Stimulated activated CD4-positive, alpha-beta T cell treated with anti-CD3 and anti-CD28 coated beads, Interleukin-15, amount 100 ng/mL, for 1 hour (primary cell): ENCODE measurements at places on chromosomes 2 and 18.

DNA sequence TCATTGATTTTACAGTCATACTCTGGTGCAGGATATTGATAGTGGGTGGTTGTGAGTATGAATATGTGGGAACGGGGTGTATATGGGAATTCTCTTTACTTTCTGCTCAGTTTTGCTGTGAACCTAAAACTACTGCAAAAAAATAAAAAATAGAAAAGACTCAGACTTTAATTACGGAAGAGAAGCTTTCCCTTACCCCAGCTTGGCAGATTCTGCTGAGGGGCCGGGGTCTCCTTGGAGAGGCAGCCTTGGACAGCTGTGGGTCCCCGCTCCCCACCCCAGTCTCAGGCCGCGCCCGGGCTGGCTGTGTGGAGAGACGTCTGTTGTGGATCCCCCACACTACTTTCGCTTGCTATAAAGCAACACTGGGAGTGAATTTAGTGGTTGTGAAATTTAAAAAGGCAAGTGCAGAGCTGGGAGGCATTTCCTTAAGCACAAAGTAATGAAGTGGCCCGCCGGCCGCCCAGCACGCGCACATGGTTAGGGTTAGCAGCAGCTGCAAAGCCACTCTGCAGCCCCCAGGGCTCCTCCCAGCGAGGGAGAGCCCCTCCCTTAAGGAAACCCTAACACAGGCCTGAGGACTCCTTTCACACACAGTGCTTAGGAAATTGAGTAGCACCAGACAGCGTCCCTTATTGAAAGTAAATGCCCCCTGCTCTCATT is 102.4 kb downstream of the DDX1 start:
- no peak for DNase-seq

GRCh38 chr18:36130039-36130831 is 536 bp downstream of the ELP2 start:
- no peak for DNase-seq

DNA sequence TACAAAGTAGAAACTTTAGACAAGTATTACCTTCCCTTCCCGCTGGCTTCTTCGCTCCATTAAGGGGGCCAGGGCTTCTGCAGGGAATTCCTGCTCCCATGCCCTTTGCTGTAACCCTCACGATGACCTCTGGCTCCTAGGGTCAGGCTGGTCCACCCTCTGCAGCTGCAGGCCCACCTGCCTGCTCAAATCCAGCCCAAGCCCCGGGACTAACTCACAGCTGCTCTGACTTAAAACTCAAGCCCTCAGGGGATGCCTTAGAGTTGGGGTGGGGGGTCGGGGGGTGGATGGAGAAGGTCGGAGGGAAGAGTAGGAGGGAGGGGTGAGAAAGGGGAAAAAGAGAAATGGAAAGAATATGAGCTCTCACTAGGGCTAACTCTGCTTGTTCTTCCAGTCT is 4.9 kb downstream of the IGFBP5 start:
- no peak for DNase-seq

DNA sequence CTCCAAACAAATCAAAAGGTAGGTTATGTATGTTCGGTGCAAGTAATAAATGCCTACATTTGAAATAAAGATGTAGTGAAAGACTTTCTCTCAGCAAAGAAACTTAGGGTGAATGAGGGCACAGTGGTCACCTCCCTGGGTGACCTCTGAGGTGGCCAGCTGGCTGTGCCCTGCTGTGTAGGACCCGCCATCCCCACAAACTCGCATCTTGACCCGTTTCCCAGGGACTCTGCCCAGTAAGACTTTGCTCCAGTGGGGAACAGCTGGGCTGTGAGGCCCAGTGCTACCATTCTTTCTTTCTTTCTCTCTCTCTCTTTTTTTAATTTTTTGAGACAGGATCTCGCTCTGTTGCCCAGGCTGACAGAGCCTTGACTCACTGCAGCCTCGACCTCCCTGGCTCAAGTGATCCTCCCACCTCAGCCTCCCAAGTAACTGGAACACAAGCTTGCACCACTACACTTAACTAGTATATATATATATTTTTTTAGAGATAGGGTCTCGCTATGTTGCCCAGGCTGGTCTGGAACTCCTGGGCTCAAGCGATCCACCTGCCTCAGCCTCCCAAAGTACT is 8.2 kb upstream of the GAREM2 start:
- DNase-seq = no peak

- no peak for DNase-seq
Measured at GRCh38 chr18:56386856-56387255, 251.5 kb downstream of the TXNL1 start.

DNA sequence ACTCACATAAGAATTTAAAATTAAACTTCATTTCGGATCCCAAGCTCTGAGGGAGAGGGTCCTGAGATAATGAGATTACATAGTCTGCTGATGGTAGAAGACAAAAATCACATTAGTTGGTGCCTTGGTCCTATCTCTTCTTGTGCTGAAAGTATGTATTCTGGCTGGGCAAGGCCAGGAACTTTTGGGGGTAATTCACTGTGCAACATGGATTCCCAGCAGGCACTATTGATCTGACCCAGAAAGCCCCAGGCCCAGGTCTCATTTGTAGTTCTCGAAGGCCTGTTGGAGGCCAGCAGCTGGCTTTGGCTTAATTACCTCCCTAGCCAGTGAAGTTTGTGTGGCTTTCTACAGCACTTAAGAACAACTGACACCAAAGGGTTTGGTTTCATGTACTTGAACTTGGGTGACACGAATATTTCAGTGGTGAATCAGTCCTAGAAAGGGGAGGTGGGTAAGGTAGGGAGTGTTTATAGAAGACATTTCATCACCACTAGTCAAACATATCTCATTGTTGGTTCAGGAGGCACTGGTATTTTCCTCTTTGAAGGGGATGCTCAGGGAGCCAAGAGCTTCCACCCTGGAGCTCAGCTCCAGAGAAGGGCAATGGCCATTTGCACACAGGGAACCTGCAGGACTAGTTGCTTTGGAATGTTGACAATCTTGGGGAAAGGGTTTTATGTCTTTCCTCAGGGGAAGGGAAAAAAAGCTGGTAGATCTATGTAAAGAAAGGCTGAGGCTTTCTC is 217.8 kb downstream of the OSR1 start:
- DNase-seq = no peak

- no peak for DNase-seq
Measured at GRCh38 chr2:140550821-140551220, 1580.0 kb downstream of the LRP1B start.

GRCh38 chr2:143162123-143162837 is 33.1 kb downstream of the ARHGAP15 start:
- peak; percentile 11 for DNase-seq

DNA sequence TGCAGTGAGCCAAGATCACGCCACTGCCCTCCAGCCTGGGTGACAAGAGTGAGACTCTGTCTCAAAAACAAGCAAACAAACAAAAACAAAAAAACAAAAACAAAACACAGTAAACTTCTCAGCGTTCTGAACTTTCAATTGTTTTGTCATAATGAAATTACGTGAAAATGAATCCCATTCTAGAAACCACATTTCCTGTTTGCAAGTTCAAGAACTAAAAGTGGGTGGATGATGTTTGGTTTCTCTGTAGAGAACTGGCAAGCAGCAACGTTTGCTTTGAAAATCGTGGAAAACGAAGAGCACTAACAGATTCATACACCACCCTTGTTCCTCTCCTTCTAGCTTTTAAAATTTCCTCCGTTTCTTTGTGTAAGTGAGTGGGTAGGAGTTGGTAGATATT is 226.1 kb upstream of the LYPD1 start:
- DNase-seq = no peak

DNA sequence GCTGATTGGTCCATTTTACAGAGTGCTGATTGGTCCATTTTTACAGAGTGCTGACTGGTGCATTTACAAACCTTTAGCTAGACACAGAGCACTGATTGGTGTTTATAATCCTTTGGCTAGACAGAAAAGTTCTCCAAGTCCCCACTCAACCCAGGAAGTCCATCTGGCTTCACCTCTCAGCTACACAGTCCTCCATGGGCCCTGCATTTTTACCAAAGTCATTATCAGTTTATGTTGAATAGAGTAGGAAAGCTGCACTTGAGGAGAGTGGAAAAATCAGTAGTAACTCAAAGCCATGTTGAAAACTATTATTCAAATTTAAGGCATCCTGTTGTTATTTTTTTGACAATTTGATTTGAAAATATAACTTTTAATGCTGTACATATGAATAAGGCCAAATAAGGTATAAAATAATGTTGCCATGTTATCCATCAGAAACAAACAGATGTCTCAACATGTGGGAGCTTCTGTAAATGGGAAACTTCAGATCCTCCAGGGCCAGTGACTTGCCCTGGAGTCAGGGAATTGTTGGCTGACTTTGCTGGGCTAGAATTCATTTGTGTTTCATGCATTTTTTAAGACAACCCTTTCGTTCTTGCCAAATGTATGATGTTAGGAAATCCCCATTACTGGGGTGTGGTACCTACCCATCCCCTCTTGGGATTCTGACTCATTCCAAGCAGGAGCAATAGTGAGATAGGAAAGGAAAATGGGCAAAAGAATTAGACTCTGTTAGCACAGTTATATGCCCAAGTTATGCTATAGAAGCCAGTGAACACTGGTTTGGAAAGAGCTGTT is 37.8 kb upstream of the CCDC195 start:
- no peak for DNase-seq

- no peak for DNase-seq
Measured at GRCh38 chr2:9366026-9366425, 57.3 kb downstream of the ITGB1BP1 start.

GRCh38 chr2:25894135-25894830 is 16.0 kb upstream of the ASXL2 start:
- no peak for DNase-seq

GRCh38 chr2:159266554-159266953 is 19.9 kb downstream of the WDSUB1 start:
- no peak for DNase-seq

- no peak for DNase-seq
Measured at GRCh38 chr18:44510390-44510789, 170.3 kb upstream of the SETBP1 start.

DNA sequence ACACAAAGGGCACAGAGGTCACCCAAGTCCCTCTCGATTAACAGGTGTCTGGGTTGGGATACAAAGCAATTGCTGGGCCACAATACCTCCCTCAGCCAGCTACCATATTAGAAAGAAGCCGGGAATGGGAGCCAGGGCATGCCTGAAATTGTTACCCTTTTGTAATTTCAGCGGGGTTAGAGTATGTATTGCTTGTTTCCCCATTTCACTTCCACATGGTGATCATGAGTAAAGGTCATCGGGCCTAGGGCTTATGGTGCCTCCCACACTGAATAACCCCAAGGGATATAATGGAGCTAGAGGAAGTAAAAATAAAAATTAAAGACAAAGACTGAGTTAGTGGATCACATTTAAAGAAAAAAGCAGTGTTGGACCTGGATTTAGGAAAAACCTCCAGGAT is 437.2 kb upstream of the KLHL29 start:
- no peak for DNase-seq

DNA sequence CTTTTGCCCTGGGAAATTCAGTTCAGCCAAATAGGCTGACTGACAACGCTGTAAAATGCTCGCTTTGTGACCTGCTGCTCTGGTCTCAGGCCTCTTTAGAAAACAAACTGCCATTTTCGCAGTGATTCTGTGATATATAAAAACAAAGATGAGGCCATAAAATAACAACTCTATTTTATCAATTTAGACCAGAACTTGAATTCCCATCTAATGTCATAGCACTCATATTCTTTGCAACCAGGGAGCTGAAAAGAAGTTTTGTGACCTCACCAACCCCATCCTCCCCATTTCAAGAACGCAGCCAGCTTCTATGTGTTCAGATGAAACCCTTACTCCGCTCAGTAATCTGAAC is 40.3 kb downstream of the TCF4 start:
- no peak for DNase-seq

DNA sequence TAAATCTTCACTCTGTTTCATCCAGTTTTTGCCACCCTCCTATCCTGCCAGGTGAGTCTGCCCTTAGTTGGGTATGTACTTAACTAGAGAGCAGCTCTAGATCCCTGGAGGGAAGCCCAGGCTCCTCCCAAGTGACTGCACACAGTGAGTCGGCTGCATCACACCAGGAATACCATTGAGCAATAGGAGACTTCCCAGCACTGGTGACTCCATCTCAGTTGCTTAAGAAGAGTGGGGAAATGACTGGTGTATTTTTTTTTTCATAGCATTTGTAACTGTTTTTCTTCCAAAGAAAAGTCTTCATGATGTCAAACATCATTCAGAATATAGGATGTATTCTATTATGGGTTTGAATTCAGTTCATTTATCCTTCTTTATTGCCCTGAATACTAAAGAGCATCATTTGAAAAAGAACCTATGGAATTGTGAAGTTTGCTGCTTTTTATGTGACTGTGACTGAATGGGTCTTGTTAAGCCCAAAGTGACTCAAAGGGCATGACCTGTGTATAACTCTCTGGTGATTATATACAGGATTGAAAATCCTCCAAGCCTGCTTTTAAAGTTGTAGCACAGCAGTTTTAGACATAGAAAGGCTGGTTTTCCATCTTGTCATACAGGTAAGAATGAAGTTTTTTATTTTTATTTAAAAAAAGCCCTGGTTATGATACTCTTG is 84.3 kb downstream of the MAP3K20 start:
- DNase-seq = no peak

- DNase-seq = no peak
Measured at GRCh38 chr2:164755952-164756351, 85.7 kb downstream of the COBLL1 start.

DNA sequence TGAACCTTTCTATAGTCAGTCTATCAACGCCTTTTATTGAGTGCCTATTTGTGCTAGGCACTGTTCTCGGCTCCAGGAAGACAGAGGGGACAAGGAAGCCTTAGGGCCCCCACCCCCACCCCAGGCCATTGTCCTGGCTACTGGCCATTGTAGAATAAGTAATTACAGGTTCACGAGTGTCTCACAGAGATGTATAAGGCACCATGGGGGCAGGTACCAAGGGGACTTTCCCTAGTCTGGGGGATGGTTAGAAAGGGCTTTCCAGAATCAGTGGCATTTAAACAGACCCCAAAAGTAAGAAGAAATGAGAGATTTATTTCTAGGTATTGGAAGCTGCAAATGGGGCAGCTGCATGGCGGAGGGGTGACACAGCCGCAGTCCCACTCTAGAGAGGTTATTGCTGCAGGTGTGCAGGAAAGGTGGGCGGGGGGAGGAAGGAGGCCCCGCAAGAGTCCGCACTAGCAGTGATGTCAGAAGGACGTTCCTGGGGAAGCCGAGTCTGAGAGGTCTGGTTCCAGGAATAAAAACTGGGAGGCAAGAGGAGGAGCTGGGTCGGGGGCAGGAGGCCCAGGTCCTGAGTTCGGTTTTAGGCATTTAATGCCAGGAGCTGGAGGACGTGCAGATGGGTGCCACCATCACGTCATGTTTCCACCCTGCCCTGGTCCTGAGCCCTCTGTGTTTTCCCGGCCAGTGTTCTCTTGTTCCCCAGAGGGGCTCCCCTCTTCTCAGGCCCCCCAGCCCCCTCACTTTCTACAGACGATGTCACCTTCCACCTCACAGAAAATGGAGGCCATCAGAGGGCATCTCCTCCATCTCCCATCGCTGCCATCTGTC is 30.5 kb downstream of the FOSL2 start:
- no peak for DNase-seq
